Eye (tissue), 1 donor: ENCODE measurements at places on chromosomes 2 and 18.

DNA sequence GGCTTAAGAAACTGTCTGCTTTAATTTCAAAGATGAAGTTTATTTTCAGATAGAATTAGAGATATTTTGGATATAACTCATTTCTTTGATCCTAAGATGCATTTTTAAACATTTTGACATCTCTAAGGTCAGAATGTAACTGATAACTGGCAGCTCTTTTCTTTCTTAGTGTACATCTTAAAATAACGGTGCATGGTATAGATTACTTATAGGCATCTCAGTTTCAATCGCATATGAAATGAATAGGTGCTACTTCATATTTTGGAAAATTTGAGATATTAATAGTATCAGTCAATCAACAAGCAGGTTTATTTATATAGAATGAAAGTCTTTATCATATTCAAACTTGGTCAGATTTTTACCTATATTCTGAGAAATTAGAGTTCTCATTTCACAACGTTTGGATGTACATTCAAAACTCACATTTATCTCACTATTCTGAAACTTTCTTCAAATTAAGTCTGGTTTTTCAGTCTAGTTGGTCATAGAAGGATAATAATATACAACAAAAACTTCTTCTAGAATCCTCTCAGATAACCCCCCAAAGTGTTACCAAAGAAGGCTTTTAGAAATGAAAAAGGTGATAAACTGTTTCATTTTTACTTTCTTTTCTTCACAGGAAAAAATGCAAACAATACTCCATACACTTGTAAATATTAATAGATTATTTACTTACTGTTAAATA is 122.8 kb upstream of the WDSUB1 start:
- no peak for DNase-seq

DNA sequence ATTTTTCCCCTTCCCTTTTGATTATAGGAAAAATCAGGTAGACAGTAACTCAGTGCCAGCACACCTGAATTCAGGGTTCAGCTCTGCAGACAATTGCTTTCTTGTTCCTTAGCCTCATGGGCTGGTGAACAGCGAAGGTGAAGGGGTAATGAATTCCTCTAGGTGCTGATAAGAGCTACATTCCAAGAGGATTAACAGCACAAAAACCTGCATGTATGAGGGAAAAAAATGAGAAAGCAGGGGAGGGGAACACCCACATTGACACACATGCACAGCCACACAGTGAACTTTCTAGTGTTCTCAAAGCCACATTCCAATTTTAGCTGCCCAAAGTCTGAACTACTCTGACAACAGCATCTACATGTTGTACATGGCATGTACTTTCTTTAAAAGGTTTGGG is 46.1 kb downstream of the SPATS2L start:
- peak; percentile 28 for DNase-seq

DNA sequence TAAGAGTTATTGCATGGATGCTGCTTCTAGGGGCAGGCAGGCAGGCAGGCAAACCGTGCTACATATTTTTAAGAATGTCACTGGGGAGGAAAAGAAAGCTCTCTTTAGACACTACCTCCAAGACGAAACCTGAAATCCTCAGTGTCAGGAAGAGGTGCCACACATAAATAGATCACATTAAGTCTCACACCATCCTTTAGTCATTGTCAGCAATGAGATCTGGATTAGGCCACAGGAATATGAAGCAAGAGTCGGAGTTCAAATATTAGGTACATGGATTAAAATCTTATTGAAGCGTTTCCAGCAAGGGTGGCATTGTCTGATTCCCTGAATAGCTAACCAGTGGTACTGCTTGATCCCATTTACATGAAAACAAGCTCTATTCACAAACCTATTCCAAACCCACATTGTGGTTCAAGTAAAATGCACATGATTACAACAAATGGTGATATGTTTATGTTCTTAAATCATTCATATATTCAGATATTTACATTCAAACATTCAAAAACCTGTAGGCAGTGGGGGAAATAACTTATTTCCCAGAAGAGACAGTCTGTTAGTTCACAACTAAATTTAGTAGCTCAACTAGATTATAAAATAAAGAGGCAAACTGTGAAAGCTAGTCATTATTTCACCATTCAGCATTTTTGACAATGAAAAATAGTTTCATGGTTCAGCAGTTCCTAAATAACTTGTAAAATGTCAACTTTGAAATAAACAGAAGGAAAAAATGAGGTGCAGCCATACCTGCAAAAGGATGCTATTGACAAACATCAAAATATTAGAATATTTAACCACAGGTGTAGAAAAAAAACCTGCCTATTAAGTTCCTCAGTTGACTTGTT is 195.4 kb upstream of the SIX3 start:
- DNase-seq, result no peak

DNA sequence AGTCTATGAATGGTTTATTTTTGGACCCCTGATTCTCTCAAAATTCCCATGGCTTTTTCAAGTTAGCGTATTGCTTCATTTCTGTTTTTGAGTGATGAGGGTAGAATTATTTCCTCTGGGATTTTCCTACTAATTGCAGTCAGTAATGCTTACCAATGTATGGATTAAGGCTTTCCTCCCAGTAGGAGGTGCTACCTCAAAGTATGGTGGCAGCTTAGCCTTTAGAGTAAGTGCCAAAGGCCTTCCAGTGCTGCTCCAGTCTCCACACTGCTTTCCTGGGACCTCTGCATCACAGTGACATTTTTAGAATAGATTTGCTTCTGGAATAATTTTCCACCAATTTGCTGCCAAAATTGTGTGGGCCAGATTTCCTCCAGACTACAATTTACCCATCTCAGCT is 16.2 kb upstream of the SSB start:
- no peak for DNase-seq

DNA sequence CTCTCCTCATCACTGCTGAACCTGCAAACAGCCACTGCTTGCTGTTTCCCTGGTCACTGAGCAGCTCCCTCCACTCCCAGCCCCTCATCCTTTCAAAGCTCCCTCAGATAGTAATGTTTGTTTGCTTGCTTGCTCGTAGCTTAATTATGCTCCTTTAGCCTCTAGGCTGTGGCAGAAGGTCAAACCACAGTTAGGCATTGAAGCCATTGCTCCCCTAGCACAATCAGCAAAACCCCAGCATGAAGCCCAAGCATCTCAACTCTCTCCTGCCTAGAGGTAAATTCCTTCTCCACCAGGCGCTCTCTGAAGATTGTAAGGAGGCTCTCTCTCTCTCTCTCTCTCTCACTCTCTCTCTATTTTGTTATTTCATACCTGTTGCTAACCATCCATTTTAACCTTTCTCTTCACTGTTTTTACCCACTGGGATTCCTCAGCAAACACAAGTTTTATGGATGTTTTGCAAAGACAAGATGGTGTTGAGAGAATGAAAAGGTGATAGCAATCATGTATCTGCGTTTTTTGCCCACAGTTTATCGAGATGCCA is 135.9 kb upstream of the HNRNPA3 start:
- DNase-seq, result no peak
